ENCODE measurements at places on chromosomes 3 and 15.

DNA sequence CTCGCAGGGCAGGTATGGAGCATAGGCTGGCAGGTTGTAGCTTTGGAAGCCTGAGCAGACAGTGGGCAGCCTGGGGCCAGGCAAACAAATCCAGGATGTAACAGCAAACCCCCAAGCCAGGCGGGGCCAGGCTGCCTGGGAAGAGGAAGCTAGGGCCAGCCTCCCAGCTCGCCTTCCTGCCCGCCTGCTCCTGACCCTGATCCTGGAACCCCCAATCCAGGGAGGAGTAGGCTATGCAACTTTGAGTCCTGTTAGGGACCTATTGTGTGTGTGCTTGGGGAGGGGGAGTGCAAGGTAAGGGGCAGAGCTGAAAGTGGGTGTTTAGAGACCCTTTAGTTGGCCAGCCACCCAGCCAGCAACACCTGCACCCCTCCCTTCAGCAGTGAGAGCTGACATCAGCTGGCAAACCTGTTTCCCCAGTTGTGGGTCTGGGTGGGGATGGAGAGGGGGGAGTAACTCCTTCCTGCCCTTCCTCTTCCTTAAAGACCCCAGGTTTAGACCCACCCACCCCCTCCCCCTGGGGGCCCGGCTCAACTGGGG is 2.5 kb downstream of the NBEAL2 start:
- no peak for DNase-seq

- no peak for DNase-seq
Observed at GRCh38 chr15:63287109-63287508, 9.7 kb downstream of the APH1B start.

GRCh38 chr3:131899021-131899420 is 135.8 kb downstream of the CPNE4 start:
- no peak for DNase-seq

- no peak for DNase-seq
Observed at GRCh38 chr3:177906126-177906511, 630.1 kb upstream of the KCNMB2 start.

DNA sequence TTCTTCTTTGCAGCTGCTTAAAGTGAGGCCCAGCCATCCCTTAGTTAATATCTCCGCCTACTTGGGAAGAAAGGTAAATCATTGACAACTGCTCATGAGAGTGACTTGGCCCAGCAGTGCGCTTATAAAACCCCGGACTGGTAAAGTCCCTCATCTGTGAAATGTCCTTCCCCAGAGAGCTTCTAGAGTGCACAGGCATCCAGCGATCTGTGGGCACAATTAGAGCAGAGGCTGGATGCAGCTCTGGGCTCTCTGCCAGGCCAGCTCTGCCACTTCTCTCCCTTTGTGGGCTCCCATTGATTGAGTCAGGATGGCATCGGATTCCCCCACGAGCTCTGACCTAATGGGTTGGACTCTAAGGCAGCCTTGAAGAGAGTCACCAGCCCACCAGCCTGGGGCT is 219.0 kb upstream of the LINGO1 start:
- no peak for DNase-seq

DNA sequence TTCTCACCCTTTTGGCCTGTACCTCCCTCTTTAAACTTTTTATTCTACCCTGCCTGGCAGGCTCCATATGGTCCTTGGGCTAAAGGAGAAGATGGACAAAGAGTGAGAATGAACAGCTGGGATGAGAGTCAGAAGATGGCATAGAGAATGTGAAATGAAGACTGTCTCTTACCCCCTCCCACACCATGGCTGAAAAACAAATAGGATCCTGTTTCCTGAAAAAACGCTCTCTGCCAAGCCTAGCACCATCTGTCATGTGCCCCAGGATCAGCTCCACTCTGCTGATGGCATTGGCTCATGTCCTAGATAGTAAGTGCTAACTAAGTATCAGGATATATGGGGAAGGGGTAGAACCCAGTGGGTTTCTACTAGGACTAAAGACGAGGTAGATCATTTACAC is 238.6 kb downstream of the MEX3B start:
- no peak for DNase-seq

GRCh38 chr15:90618330-90619125 is 88.8 kb downstream of the CRTC3 start:
- no peak for DNase-seq

- DNase-seq, result no peak
Observed at GRCh38 chr15:73024168-73024567, 28.1 kb upstream of the NEO1 start.

DNA sequence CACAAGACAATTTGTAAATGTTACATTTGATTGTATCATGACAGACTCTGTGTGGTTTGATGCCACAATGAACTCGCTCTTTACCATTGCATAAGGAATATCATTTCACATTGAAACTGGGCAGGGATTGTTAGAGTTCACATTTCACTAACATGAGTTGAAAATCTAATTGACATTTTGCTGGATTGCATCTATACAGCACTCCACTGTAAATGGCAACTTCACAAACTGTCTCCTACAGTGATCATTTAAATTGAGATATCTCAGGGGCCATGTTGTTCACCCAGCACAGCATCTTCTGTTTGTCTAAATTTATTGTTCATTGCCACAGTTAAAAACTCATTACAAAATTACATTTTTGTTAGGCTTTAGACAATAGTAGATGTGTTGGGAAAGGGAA is 499.4 kb downstream of the GBE1 start:
- DNase-seq, result no peak

DNA sequence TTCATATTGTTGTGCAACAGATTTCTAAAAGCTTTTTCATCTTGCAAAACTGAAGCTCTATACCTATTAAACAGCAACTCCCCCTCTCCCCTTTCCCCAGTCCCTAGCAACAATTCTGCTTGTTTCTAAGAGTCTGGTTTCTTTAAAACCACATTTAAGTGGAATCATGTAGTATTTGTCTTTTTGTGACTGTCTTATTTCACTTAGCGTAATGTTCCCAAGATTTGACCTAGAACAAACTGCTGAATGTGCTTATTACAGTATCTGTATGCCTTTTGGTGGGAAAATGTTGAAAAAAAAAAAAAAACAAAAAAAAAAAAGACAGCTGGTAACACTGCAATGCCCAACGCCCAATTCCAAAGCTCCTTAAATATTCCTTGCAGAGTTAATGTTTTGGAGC is 19.5 kb upstream of the SPESP1 start:
- DNase-seq, result no peak

DNA sequence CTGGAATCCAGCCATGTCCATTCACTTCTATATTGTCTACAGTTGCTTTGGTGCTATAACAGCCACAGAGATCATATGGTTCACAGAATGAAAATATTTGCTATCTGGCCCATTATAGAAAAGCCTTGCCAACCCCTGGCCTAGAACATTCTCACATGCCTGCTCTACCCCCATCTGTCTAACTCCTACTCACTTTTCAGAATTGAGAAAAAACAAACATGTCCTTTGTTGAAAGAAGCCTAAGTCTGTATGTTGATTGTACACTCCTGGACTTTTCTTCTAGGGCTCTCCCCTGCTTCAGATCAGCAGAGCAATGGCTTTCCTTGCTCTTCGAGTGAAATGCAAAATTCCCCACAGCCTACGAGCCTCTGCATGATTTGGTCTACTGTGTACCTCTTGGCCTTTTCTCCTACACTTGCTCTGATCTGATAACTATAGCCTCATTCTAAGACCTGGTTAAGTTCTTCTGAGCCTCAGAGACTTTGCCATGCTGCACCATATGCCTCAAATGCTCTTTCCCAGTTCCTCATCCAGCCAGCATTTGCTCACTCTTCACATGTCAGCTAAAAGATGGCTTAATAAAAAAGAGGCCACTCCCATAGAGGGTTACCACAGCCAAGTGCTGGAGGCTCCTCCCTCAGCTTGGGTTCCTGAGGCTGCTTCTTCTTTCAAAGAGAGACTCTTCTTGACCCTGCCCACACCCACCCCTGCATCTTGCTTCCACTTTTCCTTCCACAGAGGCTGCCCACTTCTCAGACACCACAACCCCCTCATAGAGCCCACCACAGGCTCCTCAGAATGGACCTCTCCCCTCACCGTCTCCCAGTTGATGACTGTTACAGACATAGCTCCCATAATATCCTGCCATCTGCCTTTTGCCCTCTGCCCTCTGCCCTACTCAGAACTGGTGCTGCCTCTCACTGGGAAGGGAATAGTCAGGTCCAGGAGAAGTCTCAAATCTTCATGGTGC is 22.9 kb upstream of the DCLK3 start:
- DNase-seq, result no peak

DNA sequence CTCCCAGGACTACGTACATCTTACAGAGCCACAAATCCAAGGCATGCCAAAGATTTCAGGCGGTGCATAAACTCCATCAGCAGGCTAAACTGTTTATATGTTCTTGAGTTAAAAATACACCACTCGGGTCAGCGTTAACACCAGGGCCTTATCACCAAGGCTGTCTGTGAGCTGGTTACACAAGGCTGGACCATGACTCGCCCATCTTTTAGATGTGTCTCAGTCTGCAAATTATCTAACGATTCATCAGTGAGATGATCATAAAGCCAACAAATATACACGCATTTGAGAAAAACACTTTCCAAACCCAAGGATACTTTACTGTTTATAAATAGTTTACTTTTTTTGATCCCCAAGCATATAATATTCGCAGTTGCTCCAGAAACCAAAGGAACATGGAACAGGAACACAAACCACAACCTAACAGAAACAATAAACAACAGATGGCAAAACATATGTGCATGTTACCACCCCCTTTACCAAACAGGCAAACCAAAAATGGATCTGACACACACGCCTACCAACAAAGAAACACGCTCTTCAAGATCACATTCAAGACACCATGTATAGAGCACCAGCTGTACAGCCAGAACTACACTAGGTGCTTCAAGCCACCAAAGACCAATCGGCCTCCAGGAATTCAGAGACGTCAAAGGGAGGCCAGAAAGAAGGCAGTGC is 15.4 kb downstream of the LRIG1 start:
- DNase-seq, result no peak

All from activated T-cell treated with anti-CD3 and anti-CD28 coated beads, Interleukin-2, amount 50 U/mL, for 48 hours (primary cell).